ENCODE measurements at places on chromosomes 4 and X.

- DNase-seq: no peak
These were observed 56.4 kb upstream of the NFKB1 start for GRCh38 chr4:102444752-102445151.

- DNase-seq: no peak
These were observed 58.5 kb upstream of the CPEB2 start for GRCh38 chr4:14943749-14944148.

- DNase-seq: no peak
These were observed 76.9 kb upstream of the AFAP1 start for GRCh38 chr4:8016527-8016926.

- no peak for DNase-seq
These were observed 95.6 kb upstream of the WDR17 start for GRCh38 chr4:175970072-175970471.

- no peak for DNase-seq
These were observed 54.3 kb upstream of the CAMK2D start for GRCh38 chr4:113815826-113816225.
